ENCODE measurements at places on chromosomes 16 and 17. TPM values are rescaled to one million over a fixed set of nuclear protein-coding genes. Genes with fewer than 3 reads are reported as not detected.

The MFAP4 gene
- total RNA-seq = under 0.01 TPM

The CLEC18A gene
- total RNA-seq = not detected

The PRSS33 gene
- not detected for total RNA-seq

The CES4A gene
- total RNA-seq = 0.91 TPM

The CDH16 gene
- not detected for total RNA-seq

The GUCY2D gene
- not detected for total RNA-seq
